ENCODE measurements at places on chromosomes 2 and 18.

DNA sequence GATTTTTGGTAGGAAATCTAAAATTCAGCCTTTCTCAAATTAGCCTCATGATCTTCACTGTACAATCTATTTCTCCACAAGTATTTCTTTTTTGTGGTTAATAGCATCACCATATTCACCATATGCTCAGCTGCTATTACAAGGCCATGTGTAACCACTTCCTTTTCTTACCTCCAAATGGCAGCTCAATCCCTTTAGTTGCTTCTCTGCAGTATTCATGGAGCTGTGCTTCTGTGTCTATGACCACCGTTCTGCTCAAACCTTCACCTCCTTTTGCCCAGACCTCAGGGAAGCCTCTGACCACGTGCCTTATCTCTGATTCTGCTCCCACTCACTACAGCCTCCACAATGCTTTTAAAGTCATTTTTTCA, 126.7 kb upstream of the TMEM200C start:
- DNase-seq: no peak

- no peak for DNase-seq
Observed at GRCh38 chr2:66968946-66969345, 428.2 kb upstream of the ETAA1 start.

GRCh38 chr2:219595256-219595655, 2.4 kb upstream of the STK11IP start:
- DNase-seq: no peak

GRCh38 chr2:223220658-223220925, 168.6 kb downstream of the KCNE4 start:
- no peak for DNase-seq

GRCh38 chr2:20363578-20363977, 12.9 kb upstream of the PUM2 start:
- DNase-seq: no peak

GRCh38 chr18:62741118-62741566, 25.8 kb downstream of the PHLPP1 start:
- DNase-seq: no peak

GRCh38 chr2:121417826-121418225, 112.9 kb upstream of the RNU4ATAC start:
- no peak for DNase-seq

GRCh38 chr18:711657-712400, 601 bp downstream of the ENOSF1 start:
- DNase-seq: peak; percentile 23

DNA sequence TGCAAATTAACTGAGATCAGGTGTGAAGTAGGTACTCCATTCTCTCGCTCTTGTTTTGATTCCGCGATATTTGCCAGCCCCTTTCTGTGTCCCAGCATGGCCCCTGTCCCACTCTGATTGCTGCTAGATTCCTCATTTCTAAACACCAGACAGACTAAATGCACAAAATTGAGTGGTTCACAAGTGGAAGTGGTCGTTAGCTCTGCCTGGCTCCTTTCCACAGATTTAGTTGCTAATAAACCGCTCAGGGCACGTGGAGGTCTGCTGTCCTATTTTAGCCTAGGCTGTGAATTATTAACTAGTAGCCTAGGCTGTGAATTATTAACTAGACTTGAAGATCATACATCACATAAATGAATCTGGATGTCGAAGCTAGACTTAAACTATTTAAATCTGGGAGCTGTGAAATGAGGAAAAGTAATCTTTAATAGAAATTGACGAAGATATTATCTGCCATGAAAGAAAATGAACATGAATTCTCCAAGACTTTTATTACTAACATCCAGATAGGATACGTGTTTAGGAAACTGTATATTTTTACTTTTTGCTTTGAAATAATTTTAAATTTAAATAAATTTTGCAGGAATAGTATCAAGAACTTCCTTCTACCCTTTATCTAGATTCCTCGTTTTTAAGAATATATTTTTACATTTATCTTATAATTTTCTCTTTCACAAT, 3.7 kb downstream of the IL1RL2 start:
- no peak for DNase-seq

GRCh38 chr18:72993250-72993649, 125.5 kb upstream of the NETO1 start:
- DNase-seq: no peak

DNA sequence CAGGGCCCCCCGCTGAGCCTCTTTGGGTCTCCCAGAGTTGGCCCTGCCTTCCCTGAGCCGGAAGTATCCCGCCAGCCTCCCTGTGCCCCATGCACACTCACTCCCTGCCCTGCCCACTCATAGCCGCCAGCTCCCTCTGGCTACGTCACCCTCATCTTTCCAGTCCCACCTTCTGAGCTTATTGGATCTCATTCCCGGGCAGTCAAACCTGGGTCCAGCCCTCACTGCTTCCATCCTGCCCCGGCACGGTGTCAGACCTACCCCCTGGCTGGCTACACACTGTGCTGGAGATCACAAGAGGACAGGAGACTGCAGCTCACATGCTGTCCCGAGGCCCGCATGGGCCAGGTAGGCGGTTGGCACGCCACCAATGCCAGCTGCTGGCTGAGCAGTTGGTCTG, 147.2 kb downstream of the ASB1 start:
- no peak for DNase-seq

Measured in NCI-H1092 (cell line).